ENCODE measurements at places on chromosomes 16 and 17. TPM values are rescaled to one million over a fixed set of nuclear protein-coding genes. Genes with fewer than 3 reads are reported as not detected.

KRTAP16-1 gene
- not detected for total RNA-seq

PPP1R27 gene
- total RNA-seq, result 0.35 TPM

AGRP gene
- total RNA-seq, result not detected

SBK1 gene
- total RNA-seq, result 0.34 TPM

TEX14 gene
- total RNA-seq, result 0.33 TPM

TMEM235 gene
- not detected for total RNA-seq

KRT23 gene
- 0.12 TPM for total RNA-seq

RHBDL1 gene
- 1.2 TPM for total RNA-seq

ATP2C2 gene
- total RNA-seq, result 0.22 TPM

SLFN14 gene
- not detected for total RNA-seq

MYH2 gene
- not detected for total RNA-seq

TMEM231 gene
- total RNA-seq, result 9.6 TPM

CDRT15L2 gene
- total RNA-seq, result not detected

ADGRG3 gene
- 0.64 TPM for total RNA-seq

FBXW10B gene
- total RNA-seq, result 2.7 TPM

SEPHS2 gene
- total RNA-seq, result 47.3 TPM

ELMO3 gene
- total RNA-seq, result 0.80 TPM

MILR1 gene
- total RNA-seq, result 1.4 TPM

SULT1A4 gene
- total RNA-seq, result 23.9 TPM

PPP1R9B gene
- 47.4 TPM for total RNA-seq

SLC12A4 gene
- 33.6 TPM for total RNA-seq

FA2H gene
- 35.0 TPM for total RNA-seq

FBXO39 gene
- not detected for total RNA-seq
